ENCODE measurements at places on chromosomes 13 and 19. TPM values are rescaled to one million over a fixed set of nuclear protein-coding genes. Genes with fewer than 3 reads are reported as not detected.

GRCh38 chr13:32262165-32262564, 53.0 kb downstream of the ZAR1L start:
- no peak for DNase-seq
- peaks cover 4% of the 10 kb centered on the region for H3K4me1 ChIP-seq
- H3K27ac ChIP-seq, result no peak overlapping the region
- peaks cover 10% of the 10 kb centered on the region for H3K36me3 ChIP-seq
- no peak overlapping the region for H3K4me3 ChIP-seq
- H3K27me3 ChIP-seq, result no peaks in the 10 kb centered on the region

- no peaks in the 10 kb centered on the region for H3K36me3 ChIP-seq
- no peaks in the 10 kb centered on the region for H3K27me3 ChIP-seq
- no peaks in the 10 kb centered on the region for H3K4me1 ChIP-seq
- peak; percentile 79 for DNase-seq
- peak overlapping the region; percentile 11 for H3K27ac ChIP-seq
- peak overlapping the region; percentile 68 for H3K4me3 ChIP-seq
Measured at GRCh38 chr13:31160857-31161556, 697 bp downstream of the HSPH1 start.

GRCh38 chr19:14337510-14337909, 43.7 kb upstream of the ADGRE5 start:
- no peak overlapping the region for H3K4me3 ChIP-seq
- no peaks in the 10 kb centered on the region for H3K27me3 ChIP-seq
- no peak overlapping the region for H3K27ac ChIP-seq
- DNase-seq, result no peak

GRCh38 chr19:34808566-34808965, 35.6 kb upstream of the ZNF599 start:
- no peak overlapping the region for H3K4me3 ChIP-seq
- H3K4me1 ChIP-seq, result no peaks in the 10 kb centered on the region
- no peak for DNase-seq
- no peak overlapping the region for H3K27ac ChIP-seq

DNA sequence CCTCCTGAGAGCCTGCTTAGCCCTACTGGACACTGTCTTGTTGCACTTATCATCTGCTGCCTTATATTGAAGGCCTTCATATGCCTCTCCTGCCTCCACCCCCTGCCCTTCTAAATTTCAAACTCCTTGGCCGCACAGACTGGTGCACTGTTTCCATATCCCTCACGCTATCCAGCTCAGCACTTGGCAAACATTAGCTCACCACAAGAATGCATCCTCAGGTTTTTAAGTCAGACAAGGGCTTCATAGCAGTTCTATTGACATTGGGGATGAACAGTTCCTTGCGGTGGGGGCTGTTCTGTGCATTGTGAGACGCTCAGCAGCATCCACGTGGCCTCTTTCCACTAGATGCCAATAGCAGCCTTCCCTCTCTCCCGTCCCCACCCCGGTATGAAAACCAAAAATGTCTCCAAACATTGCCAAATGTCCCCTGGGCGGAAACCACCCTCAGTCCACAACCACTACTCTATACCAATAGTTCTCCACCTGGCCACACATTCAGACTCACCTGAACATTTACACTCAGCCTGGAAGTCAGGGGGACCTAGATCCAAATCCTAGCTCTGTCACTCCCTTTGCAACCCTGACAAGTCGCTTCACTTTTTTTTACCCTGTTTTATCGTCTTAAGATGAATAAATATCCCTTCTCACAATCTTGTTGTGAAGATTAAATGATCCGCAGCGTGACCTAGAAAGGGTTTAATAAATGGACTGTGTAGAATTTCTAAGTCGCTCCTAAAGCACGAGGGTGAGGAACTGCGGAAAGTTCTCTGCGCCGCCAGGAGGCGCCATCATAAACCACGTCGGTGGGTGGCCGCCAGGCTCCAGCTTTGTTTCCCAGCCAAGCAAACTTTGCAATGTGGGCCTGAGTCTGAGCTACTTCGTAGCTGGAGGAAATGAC, 3.6 kb upstream of the CEACAM3 start:
- no peak overlapping the region for H3K4me3 ChIP-seq
- peak; percentile 57 for DNase-seq
- no peaks in the 10 kb centered on the region for H3K4me1 ChIP-seq
- H3K36me3 ChIP-seq, result no peaks in the 10 kb centered on the region

- no peaks in the 10 kb centered on the region for H3K27me3 ChIP-seq
- H3K36me3 ChIP-seq, result no peaks in the 10 kb centered on the region
- DNase-seq, result no peak
- no peak overlapping the region for H3K27ac ChIP-seq
Measured at GRCh38 chr19:55285229-55285890, 1.6 kb downstream of the BRSK1 start.

GRCh38 chr13:73274147-73274546, 215.3 kb downstream of the KLF5 start:
- no peak overlapping the region for H3K27ac ChIP-seq
- no peak for DNase-seq
- no peaks in the 10 kb centered on the region for H3K36me3 ChIP-seq
- H3K27me3 ChIP-seq, result no peaks in the 10 kb centered on the region

DNA sequence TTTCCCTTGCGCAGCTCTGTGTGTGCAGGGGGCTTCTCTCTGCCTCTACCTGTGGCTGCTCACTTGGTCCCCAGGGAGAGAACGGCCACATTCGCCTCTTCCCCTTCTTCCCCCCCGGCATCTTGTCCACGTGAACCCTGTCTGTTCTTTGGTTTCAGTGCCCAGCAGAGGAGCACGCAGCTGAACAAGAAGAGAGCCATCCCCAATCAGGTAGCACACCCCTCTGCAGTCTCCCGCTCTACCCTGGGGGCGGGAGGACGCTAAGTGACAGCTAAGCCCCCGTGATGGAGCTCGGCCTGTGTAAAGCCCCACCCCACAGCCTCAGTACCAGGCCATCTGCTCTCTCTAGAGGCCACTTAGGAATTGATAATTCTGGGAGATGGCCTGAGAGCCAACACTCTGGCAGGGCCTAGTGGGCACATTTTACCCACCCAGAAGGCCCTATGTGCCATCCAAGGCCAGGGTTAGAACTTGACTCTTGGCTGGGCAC, 30.2 kb downstream of the TMED1 start:
- H3K36me3 ChIP-seq, result peaks cover 5% of the 10 kb centered on the region
- no peaks in the 10 kb centered on the region for H3K27me3 ChIP-seq
- DNase-seq, result no peak
- H3K4me1 ChIP-seq, result no peaks in the 10 kb centered on the region

DNA sequence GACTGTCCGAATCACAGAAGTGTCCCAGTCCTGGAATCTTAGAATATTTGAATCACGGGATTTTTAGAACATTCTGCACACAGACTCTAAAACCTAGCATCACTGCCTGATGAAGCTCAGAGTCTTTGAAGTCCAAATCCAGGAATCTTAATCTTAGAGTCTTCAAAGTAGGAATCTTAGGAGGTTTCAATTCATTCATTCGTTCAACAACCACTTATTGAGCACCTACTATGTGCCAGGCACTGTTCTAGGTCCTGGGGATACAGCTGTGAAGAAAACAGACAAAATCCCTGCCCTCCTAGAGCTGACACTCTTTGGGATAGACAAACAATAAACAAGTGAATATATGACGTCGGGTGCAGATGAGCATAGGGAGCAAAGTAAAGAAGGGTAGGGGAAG, 1.7 kb downstream of the RTN2 start:
- no peak for DNase-seq
- no peaks in the 10 kb centered on the region for H3K4me1 ChIP-seq
- H3K4me3 ChIP-seq, result no peak overlapping the region

DNA sequence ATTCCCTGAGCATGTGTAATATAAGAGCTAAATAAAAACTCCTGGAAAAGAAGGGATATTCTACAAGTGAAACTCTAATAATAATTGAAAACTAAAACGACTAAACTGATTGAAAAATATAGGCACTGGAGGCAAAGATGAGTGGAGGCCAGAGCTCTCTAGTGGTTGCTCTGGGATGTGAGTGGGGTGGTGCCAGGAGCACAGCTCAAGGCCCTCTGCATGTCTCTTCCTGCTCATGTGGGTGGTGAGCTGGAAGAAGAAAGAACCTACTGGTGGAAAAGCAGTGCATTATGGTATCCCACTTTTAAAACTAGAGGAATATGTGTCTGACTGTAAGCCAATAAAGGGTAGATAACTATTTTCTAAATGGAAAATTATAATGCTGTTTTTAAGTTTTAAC, 15.8 kb upstream of the ARHGEF7 start:
- H3K27me3 ChIP-seq, result no peaks in the 10 kb centered on the region
- no peaks in the 10 kb centered on the region for H3K36me3 ChIP-seq
- H3K4me3 ChIP-seq, result no peak overlapping the region
- H3K4me1 ChIP-seq, result no peaks in the 10 kb centered on the region
- no peak for DNase-seq

GRCh38 chr13:98293570-98294142, 116.6 kb upstream of the RNF113B start:
- no peak overlapping the region for H3K4me3 ChIP-seq
- no peaks in the 10 kb centered on the region for H3K36me3 ChIP-seq
- H3K4me1 ChIP-seq, result no peaks in the 10 kb centered on the region
- DNase-seq, result no peak
- H3K27ac ChIP-seq, result no peak overlapping the region
- H3K27me3 ChIP-seq, result no peaks in the 10 kb centered on the region

GRCh38 chr13:37059848-37060192, 332 bp upstream of the SUPT20H start:
- H3K4me1 ChIP-seq, result peaks cover 3% of the 10 kb centered on the region
- no peak for DNase-seq
- no peaks in the 10 kb centered on the region for H3K27me3 ChIP-seq
- no peak overlapping the region for H3K27ac ChIP-seq
- H3K4me3 ChIP-seq, result peak overlapping the region; percentile 63

- no peak for DNase-seq
- H3K4me3 ChIP-seq, result no peak overlapping the region
- H3K4me1 ChIP-seq, result no peaks in the 10 kb centered on the region
- H3K27me3 ChIP-seq, result no peaks in the 10 kb centered on the region
- H3K36me3 ChIP-seq, result no peaks in the 10 kb centered on the region
- no peak overlapping the region for H3K27ac ChIP-seq
Measured at GRCh38 chr13:34417896-34418295, 524.2 kb upstream of the NBEA start.

GRCh38 chr13:99315186-99315585, 8.0 kb upstream of the GPR183 start:
- H3K27me3 ChIP-seq, result no peaks in the 10 kb centered on the region
- H3K4me1 ChIP-seq, result no peaks in the 10 kb centered on the region
- H3K27ac ChIP-seq, result no peak overlapping the region
- no peaks in the 10 kb centered on the region for H3K36me3 ChIP-seq

DNA sequence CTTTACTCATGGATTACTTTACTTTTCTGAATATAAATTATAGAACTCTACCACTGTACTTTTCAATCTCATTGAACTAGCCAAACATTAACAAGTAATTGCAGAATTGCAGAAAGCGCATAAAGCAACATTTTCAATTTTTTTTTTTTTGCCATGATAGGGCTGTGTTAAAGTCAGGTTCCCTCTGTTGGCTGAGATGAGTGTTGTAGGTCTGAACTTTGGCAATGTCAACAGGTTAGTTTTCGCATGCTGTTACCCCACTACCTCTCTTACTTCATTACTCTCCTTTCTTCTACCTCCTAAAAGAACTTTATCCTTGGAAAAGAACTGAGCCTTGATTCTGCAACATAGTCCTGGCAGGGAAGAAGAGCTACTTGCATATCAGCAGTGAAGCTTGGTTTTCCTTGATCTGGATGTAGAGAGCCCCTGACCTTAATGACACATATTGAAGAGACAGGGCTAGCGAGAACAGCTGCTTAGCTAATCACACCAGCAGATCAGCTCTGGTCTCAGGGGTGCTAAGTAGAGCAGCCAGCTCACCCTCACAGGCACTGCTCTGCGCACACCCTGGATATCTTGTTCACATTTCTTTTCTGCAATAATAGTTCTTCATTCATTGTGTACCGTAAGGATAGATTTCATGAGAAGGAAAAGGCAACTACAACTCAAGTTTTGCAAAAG, 119.5 kb downstream of the FLT1 start:
- H3K27me3 ChIP-seq, result no peaks in the 10 kb centered on the region
- H3K4me3 ChIP-seq, result no peak overlapping the region

- no peaks in the 10 kb centered on the region for H3K27me3 ChIP-seq
- no peak for DNase-seq
- no peak overlapping the region for H3K4me3 ChIP-seq
- no peak overlapping the region for H3K27ac ChIP-seq
- no peaks in the 10 kb centered on the region for H3K4me1 ChIP-seq
- H3K36me3 ChIP-seq, result no peaks in the 10 kb centered on the region
Measured at GRCh38 chr13:43401361-43401760, 378.0 kb downstream of the DNAJC15 start.

- H3K27me3 ChIP-seq, result no peaks in the 10 kb centered on the region
- H3K4me3 ChIP-seq, result no peak overlapping the region
Measured at GRCh38 chr19:14718522-14719116, 28.8 kb downstream of the ZNF333 start.

DNA sequence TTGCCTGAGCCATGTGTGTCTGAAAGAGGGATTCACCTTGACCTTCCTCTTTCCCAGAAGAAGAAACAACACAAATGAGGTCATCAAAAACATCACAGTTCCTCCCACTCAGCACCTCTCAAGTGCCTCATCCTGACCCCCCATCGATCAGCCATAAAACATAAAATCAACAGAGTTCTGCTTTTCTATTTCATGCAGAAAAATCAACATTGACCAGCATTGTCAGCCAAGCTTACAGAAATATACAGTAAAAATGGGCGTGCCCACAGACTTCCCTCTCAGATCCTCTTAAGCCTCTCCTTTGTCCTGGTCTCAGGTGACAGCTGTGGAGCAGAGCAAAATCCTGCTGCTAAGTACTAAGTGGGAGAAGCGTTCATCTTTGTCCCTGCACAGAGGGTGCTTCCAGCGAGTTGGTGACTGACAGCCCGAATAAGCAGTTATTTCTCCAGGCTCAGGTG, 213.3 kb downstream of the OLFM4 start:
- no peak overlapping the region for H3K27ac ChIP-seq
- no peaks in the 10 kb centered on the region for H3K4me1 ChIP-seq
- no peak for DNase-seq
- no peaks in the 10 kb centered on the region for H3K27me3 ChIP-seq
- no peak overlapping the region for H3K4me3 ChIP-seq
- H3K36me3 ChIP-seq, result no peaks in the 10 kb centered on the region

- H3K36me3 ChIP-seq, result no peaks in the 10 kb centered on the region
- H3K27me3 ChIP-seq, result no peaks in the 10 kb centered on the region
- no peak overlapping the region for H3K4me3 ChIP-seq
- no peaks in the 10 kb centered on the region for H3K4me1 ChIP-seq
Measured at GRCh38 chr13:82934000-82934399, 948.3 kb downstream of the SLITRK1 start.

GRCh38 chr13:50914848-50915247, 5.3 kb downstream of the RNASEH2B start:
- no peak overlapping the region for H3K27ac ChIP-seq
- H3K36me3 ChIP-seq, result no peaks in the 10 kb centered on the region
- H3K4me3 ChIP-seq, result no peak overlapping the region
- no peaks in the 10 kb centered on the region for H3K4me1 ChIP-seq

GRCh38 chr13:114122127-114122511, 10.3 kb downstream of the RASA3 start:
- no peak for DNase-seq
- no peaks in the 10 kb centered on the region for H3K4me1 ChIP-seq
- no peaks in the 10 kb centered on the region for H3K36me3 ChIP-seq
- H3K4me3 ChIP-seq, result no peak overlapping the region
- no peak overlapping the region for H3K27ac ChIP-seq

GRCh38 chr19:16611121-16611520, 16.9 kb downstream of the MED26 start:
- no peaks in the 10 kb centered on the region for H3K36me3 ChIP-seq
- H3K4me3 ChIP-seq, result no peak overlapping the region
- H3K27me3 ChIP-seq, result no peaks in the 10 kb centered on the region

ZNF546 gene
- 10.6 TPM for total RNA-seq

EXOC3L2 gene
- total RNA-seq, result 10.8 TPM

CACNA1A gene
- total RNA-seq, result 2.0 TPM

ZNF345 gene
- total RNA-seq, result 10.7 TPM

RPL21 gene
- 889 TPM for total RNA-seq

C1QTNF9 gene
- 0.99 TPM for total RNA-seq

C2CD4C gene
- 1.1 TPM for total RNA-seq

IQCN gene
- 8.1 TPM for total RNA-seq

KCNN1 gene
- total RNA-seq, result 0.13 TPM

LHB gene
- 0.84 TPM for total RNA-seq

ZNF491 gene
- total RNA-seq, result 3.1 TPM
